ENCODE measurements at places on chromosomes 12 and 14.

GRCh38 chr14:30225176-30225575 is 297.5 kb upstream of the PRKD1 start:
- no peak for DNase-seq

- peak; percentile 1 for DNase-seq
Observed at GRCh38 chr12:82650627-82651337, 35.9 kb upstream of the TMTC2 start.

DNA sequence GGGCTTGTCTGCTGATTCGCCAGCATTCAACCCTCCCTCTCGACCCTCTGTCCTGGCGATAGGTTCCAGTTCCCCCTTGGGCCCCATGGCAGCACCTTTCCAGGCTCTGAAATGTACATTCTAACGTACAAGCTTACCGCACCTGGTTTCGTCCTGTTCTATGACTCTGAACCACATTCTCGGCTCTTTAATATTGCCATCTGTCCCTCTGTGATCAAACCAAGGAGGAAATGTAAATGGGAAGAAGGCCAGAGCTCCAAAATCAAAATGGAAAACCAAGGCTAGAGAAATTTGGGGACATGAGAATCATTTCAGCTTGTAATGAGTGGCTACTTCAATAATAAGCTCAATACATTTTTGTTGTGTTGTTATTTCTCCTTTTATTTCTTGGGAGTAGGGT is 117.2 kb downstream of the TTC7B start:
- no peak for DNase-seq

DNA sequence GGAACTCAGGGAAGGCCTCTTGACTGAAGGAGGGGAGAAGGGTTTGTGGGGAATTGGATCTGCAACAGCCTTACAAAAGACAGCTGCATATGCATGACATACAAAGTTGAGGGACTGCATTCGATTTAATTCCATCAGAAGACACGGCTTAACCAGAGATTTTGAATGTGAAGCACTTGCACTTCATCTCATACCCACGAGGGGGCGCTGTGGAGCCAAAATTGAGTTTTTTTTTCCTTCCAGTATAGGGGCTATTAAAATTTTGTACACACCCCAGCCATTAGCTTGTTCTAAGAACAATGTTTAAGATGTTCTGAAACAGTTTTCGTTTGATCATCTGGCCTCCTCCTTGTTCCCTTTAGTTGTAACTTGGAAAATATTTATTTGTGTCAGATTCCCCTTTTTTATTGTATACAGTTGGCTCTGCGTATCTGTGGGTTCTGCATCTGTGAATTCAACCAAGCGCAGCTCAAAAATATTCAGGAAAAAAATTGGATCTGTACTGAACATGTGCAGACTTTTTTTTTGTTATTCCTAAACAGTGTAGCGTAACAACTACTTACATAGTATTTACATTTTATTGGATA is 1.6 kb downstream of the SUDS3 start:
- DNase-seq, result peak; percentile 60

DNA sequence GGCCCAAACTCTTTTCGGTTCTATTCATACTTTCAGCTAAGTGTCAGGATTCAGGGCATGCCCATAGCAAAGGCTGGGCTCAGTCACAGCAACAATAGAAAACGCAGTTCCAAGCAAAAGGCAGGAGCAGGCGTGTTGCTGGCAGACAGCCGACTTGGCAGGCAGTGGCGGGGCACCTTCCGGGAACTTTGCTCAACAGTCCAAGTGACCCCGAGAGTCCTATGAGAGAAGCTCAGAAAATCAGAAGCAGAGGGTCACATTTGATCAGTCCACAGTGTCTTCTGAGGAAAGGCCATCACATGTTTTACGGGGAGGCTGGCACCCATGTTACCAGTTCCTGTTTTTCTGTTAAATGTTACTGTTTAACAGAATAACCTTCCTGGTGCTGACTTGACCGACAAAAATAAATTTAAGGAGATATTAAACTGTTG is 115.0 kb downstream of the DACT1 start:
- DNase-seq, result peak; percentile 85

All from suppressor macrophage treated with lipopolysaccharide for 4 hours (primary cell).